ENCODE measurements at places on chromosomes 12 and 14.

GRCh38 chr14:90551070-90551704 is 154.4 kb downstream of the CALM1 start:
- no peak overlapping the region for H3K27ac ChIP-seq
- H3K4me3 ChIP-seq, result no peak overlapping the region
- no peaks in the 10 kb centered on the region for H3K27me3 ChIP-seq
- no peaks in the 10 kb centered on the region for H3K36me3 ChIP-seq
- DNase-seq, result no peak
- no peaks in the 10 kb centered on the region for H3K4me1 ChIP-seq

- H3K27me3 ChIP-seq, result peaks cover 2% of the 10 kb centered on the region
- peak overlapping the region; percentile 50 for H3K27ac ChIP-seq
Observed at GRCh38 chr12:68200854-68201253, 24.8 kb downstream of the IL26 start.

DNA sequence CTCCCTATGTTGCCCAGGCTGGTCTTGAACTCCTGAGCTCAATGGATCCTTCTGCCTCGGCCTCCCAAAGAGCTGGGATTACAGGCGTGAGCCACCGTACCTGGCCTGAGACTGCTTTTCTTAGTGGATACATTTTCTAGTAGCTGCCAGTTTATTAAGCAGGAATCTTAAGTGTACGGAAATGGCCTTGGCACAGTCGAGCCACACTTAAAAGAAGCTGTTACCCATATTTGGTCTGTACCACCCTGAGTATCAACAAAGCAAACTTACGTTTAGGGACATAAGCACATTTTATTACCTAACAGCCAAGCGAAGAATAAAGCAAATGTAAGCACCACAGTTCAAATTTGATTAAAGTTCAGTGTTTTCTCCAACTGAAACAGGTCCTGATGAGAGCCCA is 50.7 kb upstream of the NR2C1 start:
- DNase-seq, result no peak
- H3K36me3 ChIP-seq, result no peaks in the 10 kb centered on the region
- no peaks in the 10 kb centered on the region for H3K4me1 ChIP-seq
- no peaks in the 10 kb centered on the region for H3K27me3 ChIP-seq
- no peak overlapping the region for H3K27ac ChIP-seq
- H3K4me3 ChIP-seq, result no peak overlapping the region

DNA sequence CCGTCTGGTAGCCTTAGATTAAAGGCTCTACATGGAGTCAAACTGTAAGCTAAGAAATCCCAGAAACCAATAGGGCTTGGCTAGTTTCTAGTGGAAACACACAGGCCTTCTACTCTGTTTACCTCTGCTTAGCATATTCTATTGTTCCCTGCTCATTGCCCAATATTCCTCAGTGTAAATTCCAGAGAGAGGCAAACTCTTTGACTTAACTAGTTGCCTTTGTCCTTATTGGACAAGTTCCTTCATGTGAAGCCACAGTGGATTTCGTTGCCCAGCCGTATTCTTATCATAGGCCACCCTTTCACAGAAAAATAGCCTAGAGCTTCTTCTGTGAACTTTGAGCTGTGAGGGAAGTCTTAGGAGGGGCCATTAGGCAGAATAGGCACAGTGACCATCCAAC is 186.1 kb downstream of the PLCZ1 start:
- DNase-seq, result no peak
- H3K27ac ChIP-seq, result no peak overlapping the region
- no peaks in the 10 kb centered on the region for H3K36me3 ChIP-seq
- H3K27me3 ChIP-seq, result no peaks in the 10 kb centered on the region
- H3K4me3 ChIP-seq, result no peak overlapping the region

- peaks cover 14% of the 10 kb centered on the region for H3K4me1 ChIP-seq
- H3K4me3 ChIP-seq, result peak overlapping the region; percentile 74
- peaks cover 52% of the 10 kb centered on the region for H3K27me3 ChIP-seq
- peak overlapping the region; percentile 39 for H3K27ac ChIP-seq
- DNase-seq, result no peak
- H3K36me3 ChIP-seq, result no peaks in the 10 kb centered on the region
Observed at GRCh38 chr14:76762411-76763095, 1.3 kb downstream of the VASH1 start.

- no peaks in the 10 kb centered on the region for H3K27me3 ChIP-seq
- H3K27ac ChIP-seq, result no peak overlapping the region
- no peaks in the 10 kb centered on the region for H3K36me3 ChIP-seq
- H3K4me1 ChIP-seq, result peaks cover 11% of the 10 kb centered on the region
- no peak for DNase-seq
Observed at GRCh38 chr12:100166232-100166631, 23.6 kb upstream of the BLTP3B start.

GRCh38 chr12:69129564-69129963 is 109.8 kb upstream of the CPSF6 start:
- H3K4me3 ChIP-seq, result no peak overlapping the region
- no peak overlapping the region for H3K27ac ChIP-seq
- no peaks in the 10 kb centered on the region for H3K36me3 ChIP-seq
- no peaks in the 10 kb centered on the region for H3K4me1 ChIP-seq
- no peak for DNase-seq
- H3K27me3 ChIP-seq, result peaks cover 2% of the 10 kb centered on the region

DNA sequence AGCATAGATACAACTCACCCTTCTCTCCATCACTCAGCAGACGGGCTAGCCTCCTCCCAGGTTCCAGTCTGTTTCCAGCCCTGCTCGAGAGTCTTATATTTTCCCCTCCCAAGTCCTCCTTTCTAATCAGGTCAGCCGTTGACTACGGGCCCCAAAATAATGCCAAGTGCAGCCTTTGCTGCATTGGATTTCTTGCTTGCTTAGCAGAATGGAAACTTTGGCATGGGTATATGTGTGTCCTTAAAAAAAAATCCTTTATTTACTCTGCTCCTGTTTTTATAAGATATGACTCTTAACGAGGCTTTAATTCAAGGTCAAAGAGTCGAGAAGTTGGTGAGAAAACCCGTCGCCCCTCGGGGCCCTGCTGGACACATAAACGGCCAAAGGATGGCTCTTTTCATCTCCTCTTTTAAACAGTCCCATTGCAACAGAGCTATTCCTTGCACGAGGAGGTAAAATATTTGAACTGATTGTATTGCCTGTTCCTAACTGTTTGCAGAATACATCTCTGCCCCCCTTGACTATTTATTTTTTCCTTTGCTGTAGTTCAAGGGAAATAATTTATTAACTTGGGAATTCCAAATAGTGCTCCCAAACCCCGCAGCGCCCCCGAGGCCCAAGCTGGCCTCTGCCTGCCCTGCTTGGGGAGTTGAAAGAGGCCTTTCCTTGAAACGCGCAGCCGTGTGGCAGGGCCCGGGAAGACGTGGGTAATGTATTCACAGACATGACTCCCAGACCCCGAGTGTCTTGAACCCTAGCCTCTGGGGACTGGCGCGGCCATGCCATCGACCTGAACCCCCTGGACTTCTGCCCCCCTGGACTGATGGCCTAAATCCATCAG is 156.5 kb upstream of the MYL2 start:
- peaks cover 6% of the 10 kb centered on the region for H3K4me1 ChIP-seq
- H3K4me3 ChIP-seq, result no peak overlapping the region
- no peaks in the 10 kb centered on the region for H3K36me3 ChIP-seq
- no peaks in the 10 kb centered on the region for H3K27me3 ChIP-seq
- no peak for DNase-seq
- H3K27ac ChIP-seq, result no peak overlapping the region

DNA sequence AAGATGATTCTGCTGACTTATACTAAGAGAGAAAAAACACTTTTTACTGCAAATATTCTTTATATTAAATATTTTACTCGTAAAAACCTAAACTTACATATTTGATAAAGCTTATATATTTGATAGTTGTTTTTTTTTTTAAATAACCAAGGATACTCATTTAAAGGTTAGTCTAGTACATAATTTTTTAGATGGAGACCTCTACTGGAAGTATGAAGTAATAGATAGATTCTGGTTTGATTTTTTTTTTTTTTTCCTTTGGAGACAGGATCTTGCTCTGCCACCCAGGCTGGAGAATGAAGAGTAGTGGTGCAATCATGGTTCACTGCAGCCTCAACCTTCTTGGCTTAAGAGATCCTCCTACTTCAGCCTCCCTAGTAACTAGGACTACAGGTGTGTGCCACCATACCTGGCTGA is 16.4 kb downstream of the ARID2 start:
- peaks cover 36% of the 10 kb centered on the region for H3K4me1 ChIP-seq
- no peaks in the 10 kb centered on the region for H3K27me3 ChIP-seq
- peaks cover 36% of the 10 kb centered on the region for H3K36me3 ChIP-seq
- H3K4me3 ChIP-seq, result no peak overlapping the region
- no peak overlapping the region for H3K27ac ChIP-seq
- no peak for DNase-seq

DNA sequence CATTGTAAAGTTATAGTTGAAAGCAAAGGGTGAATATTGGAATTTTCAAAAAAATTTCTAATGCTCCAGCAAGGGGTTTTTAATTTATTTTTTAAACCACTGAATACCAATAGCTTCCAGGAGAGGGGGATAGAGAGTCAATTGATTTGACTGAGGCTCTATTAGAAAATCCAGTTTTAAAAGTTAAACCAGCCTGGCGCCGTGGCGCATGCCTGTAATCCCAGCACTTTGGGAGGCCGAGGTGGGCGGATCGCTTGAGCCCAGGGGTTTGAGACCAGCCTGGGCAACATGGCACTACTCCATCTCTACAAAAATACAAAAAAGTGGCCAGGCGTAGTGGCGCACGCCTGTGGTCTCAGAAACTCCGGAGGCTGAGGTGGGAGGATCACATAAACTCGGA is 150.1 kb downstream of the SLC38A4 start:
- no peak for DNase-seq
- H3K4me1 ChIP-seq, result peaks cover 2% of the 10 kb centered on the region
- no peak overlapping the region for H3K4me3 ChIP-seq

GRCh38 chr12:67331123-67331522 is 62.0 kb downstream of the CAND1 start:
- H3K27ac ChIP-seq, result no peak overlapping the region
- no peak for DNase-seq
- no peak overlapping the region for H3K4me3 ChIP-seq
- H3K4me1 ChIP-seq, result peaks cover 2% of the 10 kb centered on the region
- no peaks in the 10 kb centered on the region for H3K27me3 ChIP-seq

GRCh38 chr14:92486881-92487280 is 26.7 kb upstream of the RIN3 start:
- no peaks in the 10 kb centered on the region for H3K4me1 ChIP-seq
- peaks cover 6% of the 10 kb centered on the region for H3K27me3 ChIP-seq
- DNase-seq, result no peak
- no peak overlapping the region for H3K27ac ChIP-seq

GRCh38 chr14:101635749-101636560 is 74.7 kb downstream of the DIO3 start:
- H3K4me3 ChIP-seq, result no peak overlapping the region
- no peak overlapping the region for H3K27ac ChIP-seq
- peaks cover 15% of the 10 kb centered on the region for H3K4me1 ChIP-seq
- H3K36me3 ChIP-seq, result no peaks in the 10 kb centered on the region

GRCh38 chr14:60640859-60641741 is 8.2 kb downstream of the SIX1 start:
- no peak overlapping the region for H3K4me3 ChIP-seq
- H3K27ac ChIP-seq, result no peak overlapping the region
- H3K27me3 ChIP-seq, result peaks cover 88% of the 10 kb centered on the region
- DNase-seq, result no peak
- H3K4me1 ChIP-seq, result peaks cover 17% of the 10 kb centered on the region

DNA sequence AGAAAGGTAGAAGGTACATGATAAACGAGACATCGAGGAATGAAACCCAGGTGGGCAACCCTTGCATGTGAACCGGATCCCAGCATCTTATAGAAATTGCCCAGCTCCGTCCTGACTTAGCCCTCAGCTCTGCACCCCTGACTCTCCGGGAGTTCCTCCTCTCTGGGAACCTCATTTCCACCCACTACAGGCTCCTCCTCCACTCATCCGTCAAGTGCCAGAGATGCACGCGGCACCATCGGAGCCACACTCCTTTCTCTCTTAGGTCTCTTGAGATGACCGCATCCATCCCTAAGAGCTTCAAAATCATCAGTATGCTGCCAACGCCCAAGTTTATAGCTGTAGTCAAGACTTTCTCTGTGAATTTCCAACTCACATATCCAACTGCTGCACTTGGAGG is 84.7 kb downstream of the TTC7B start:
- no peak overlapping the region for H3K27ac ChIP-seq
- H3K27me3 ChIP-seq, result no peaks in the 10 kb centered on the region
- no peak for DNase-seq
- H3K36me3 ChIP-seq, result no peaks in the 10 kb centered on the region
- H3K4me1 ChIP-seq, result no peaks in the 10 kb centered on the region

- H3K27ac ChIP-seq, result no peak overlapping the region
- no peak for DNase-seq
- peaks cover 11% of the 10 kb centered on the region for H3K27me3 ChIP-seq
- no peak overlapping the region for H3K4me3 ChIP-seq
- no peaks in the 10 kb centered on the region for H3K36me3 ChIP-seq
Observed at GRCh38 chr12:40697566-40698259, 5.5 kb downstream of the CNTN1 start.

- no peaks in the 10 kb centered on the region for H3K27me3 ChIP-seq
- H3K27ac ChIP-seq, result peak overlapping the region; percentile 98
- DNase-seq, result no peak
- H3K4me1 ChIP-seq, result peaks cover 48% of the 10 kb centered on the region
Observed at GRCh38 chr12:48717252-48717695, 767 bp upstream of the CCNT1 start.

- no peaks in the 10 kb centered on the region for H3K36me3 ChIP-seq
- DNase-seq, result no peak
- no peaks in the 10 kb centered on the region for H3K27me3 ChIP-seq
- peaks cover 20% of the 10 kb centered on the region for H3K4me1 ChIP-seq
- no peak overlapping the region for H3K27ac ChIP-seq
Observed at GRCh38 chr12:44286821-44287505, 451.1 kb downstream of the TMEM117 start.

DNA sequence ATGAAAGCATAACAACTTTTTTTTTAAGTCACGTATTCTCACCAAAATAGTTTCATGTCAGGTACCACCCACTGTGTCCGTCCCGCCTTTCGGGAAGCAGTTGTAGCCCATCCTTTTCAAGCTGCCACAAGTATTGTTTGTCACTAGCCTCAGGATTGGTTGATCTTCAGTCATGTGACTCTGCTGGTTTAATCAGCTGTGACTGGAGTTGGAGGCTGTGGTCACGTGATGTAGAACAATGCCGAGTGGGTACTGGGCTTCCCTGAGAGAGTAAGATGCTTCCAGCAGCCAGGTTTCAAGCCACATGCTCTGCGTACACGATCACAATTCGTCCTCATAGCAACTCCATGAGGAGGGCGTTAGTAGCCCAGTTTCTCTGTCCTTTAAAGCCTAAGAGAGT is 83.0 kb upstream of the WSCD2 start:
- peaks cover 24% of the 10 kb centered on the region for H3K27me3 ChIP-seq
- H3K36me3 ChIP-seq, result no peaks in the 10 kb centered on the region
- DNase-seq, result no peak
- H3K4me1 ChIP-seq, result peaks cover 10% of the 10 kb centered on the region
- no peak overlapping the region for H3K4me3 ChIP-seq

GRCh38 chr14:84581041-84581440 is 948.9 kb upstream of the FLRT2 start:
- no peak overlapping the region for H3K27ac ChIP-seq
- H3K36me3 ChIP-seq, result no peaks in the 10 kb centered on the region
- no peaks in the 10 kb centered on the region for H3K27me3 ChIP-seq
- no peak overlapping the region for H3K4me3 ChIP-seq

Data from activated naive CD8-positive, alpha-beta T cell treated with anti-CD3 and anti-CD28 coated beads, Interleukin-2, amount 50 U/mL, for 24 hours (primary cell).